ENCODE measurements at places on chromosomes 1 and 21. TPM values are rescaled to one million over a fixed set of nuclear protein-coding genes. Genes with fewer than 3 reads are reported as not detected.

Gene AIM2
- 3.1 TPM for total RNA-seq

Gene SFN
- total RNA-seq: 0.11 TPM

Gene PER3
- 8.8 TPM for total RNA-seq

Gene ANGPTL3
- not detected for total RNA-seq

Gene OVAAL
- 25.8 TPM for total RNA-seq

Gene AMPD1
- total RNA-seq: not detected

Gene KRTAP13-2
- not detected for total RNA-seq

Gene LPAR3
- 0.82 TPM for total RNA-seq

Gene GFI1
- 0.61 TPM for total RNA-seq

Gene DCDC2B
- total RNA-seq: not detected

Gene SIPA1L2
- total RNA-seq: 9.2 TPM

Gene A3GALT2
- not detected for total RNA-seq

Gene CFH
- total RNA-seq: 1.7 TPM

Gene FCN3
- total RNA-seq: not detected

Gene NIBAN1
- 14.4 TPM for total RNA-seq

Gene C8A
- total RNA-seq: not detected

Gene PCP4
- 0.43 TPM for total RNA-seq

Gene ERICH3
- not detected for total RNA-seq

Gene SPRR2E
- not detected for total RNA-seq

Gene SPRR2B
- not detected for total RNA-seq

Gene PCNX2
- total RNA-seq: 4.8 TPM

Gene SLC25A34
- total RNA-seq: 1.3 TPM

Gene S100A7A
- total RNA-seq: not detected

Gene LAMC1
- 138 TPM for total RNA-seq

Gene PIK3C2B
- total RNA-seq: 3.2 TPM

Gene MCOLN3
- 1.9 TPM for total RNA-seq

Gene FNDC5
- 0.42 TPM for total RNA-seq

Gene WDTC1
- total RNA-seq: 9.0 TPM

Gene MFSD2A
- total RNA-seq: 3.1 TPM

Gene TFAP2E
- total RNA-seq: 1.3 TPM

Gene FCGR2B
- 1.1 TPM for total RNA-seq

Gene F5
- not detected for total RNA-seq

Gene TDRD5
- total RNA-seq: 0.05 TPM

Gene TSSK3
- total RNA-seq: 0.32 TPM

Gene RGS8
- not detected for total RNA-seq

Gene CFHR4
- total RNA-seq: not detected

Gene OLFML2B
- total RNA-seq: 1.1 TPM

Gene MXRA8
- not detected for total RNA-seq

Gene TMEM81
- 1.9 TPM for total RNA-seq

Gene CELA2A
- not detected for total RNA-seq

Gene TNN
- not detected for total RNA-seq

Gene DEPDC1
- 27.6 TPM for total RNA-seq

Gene PROX1
- 0.13 TPM for total RNA-seq

Gene CA6
- 0.26 TPM for total RNA-seq

Gene ANKRD13C
- total RNA-seq: 18.0 TPM

Measured in SK-MEL-5 (cell line).